H54 (cell line): ENCODE measurements at places on chromosomes 3 and 15.

GRCh38 chr15:38263996-38264395 lies 11.4 kb downstream of the SPRED1 start:
- DNase-seq = no peak

DNA sequence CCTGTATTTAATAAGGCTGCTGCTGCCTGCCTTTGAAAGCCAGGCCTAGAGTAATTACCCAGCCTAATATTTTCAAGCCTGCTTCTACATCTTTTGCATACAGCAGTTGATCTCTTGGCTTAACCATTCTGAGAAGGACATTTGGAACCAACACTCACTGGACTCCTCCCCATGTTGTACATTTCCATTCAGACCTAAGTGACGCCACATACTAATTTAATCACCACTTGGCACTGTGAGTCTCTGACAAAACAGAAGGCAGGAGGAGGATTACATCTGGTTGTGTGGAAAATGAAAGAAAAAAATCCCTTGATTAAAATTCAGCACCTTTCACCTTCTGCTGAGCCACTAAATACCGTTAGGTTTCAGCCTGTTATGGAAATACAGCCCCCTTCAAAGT lies 102.2 kb upstream of the ARRDC4 start:
- no peak for DNase-seq

DNA sequence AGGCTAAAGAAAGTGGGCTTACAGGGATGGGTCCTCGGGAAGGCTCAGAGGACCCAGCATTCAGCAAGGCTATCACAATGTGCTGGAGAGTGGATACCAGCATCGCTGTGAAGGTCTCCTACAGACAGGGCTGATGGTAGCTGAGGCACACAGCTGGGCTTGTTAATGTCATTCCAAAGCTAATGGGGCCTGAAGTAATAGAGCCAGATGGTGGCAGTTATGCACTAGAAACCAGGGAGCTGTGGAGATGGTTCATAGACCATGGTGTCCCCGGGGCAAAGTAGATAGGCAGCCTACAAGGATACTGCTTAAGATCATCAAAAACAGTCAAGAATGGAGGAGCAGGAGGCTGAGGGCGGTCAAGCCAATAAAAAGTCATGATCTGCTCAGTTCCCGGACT lies 24.8 kb upstream of the BOC start:
- DNase-seq = no peak

DNA sequence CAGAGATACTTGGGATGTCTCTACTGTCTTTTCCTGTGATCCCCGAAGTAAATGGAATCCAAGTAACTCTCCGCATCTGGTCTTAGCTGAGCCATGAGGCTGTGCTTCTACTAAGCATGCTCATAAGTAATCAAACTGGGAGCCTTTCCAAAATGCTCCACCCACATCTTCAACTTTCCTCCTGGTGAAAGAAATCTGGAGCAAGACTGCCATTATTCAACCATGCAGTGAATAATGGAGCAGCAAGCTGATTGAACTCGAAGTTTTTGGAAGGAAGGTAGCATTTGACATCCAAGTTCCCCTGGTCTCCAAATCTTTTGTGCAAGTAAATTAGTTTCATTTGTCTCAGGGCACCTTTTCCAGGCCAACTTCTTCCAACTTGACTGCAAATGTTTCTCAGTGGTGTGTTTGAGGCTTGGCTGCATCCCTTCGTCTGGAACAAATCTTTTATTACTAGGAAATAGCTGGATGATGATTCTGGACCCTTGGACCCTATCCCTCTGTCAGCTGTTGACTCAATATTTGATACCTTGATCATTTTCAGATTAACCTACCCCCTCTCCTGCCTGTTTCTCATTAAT lies 19.4 kb downstream of the GXYLT2 start:
- DNase-seq = no peak
